ENCODE measurements at places on chromosomes 1 and 21.

DNA sequence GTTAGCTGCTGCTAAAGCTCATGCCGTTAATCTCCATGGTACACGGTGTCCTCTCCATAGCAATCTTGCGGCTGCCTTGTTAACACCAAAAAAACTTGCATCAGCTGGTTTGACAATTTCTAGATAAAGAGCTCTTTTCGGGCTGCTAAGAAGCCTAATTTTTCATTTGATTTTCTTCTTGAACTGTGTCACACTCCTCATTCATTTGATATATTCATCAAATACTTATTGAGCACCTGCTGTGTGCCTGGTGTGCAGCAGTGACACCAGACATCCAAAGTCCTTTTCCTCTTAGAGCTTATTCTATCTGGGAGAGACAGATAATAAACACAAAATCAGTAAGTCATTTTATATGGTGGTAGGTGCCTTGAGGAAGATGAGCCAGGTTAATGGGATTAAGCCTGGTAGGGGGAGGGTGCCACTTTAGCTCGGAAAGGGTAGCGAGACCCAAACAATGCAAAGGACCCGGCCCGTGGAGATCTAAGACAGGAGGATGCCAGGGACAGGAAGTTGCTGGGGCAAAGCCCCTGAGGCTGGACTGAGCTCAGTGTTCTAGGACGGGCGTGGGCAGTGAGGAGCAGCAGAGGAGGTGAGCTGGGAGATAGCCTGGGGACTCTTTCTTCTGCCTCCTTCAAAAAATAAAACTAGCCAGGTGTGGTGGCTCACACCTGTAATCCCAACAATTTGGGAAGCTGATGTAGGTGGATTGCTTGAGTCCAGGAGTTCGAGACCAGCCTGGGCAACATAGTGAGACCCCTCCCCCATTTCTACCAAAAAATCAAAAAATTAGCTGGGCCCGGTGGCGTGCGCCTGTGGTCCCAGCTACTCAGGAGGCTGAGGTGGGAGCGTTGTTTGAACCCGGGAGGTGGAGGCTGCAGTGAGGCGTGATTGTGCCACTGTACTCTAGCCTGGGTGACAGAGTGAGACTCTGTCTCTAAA, 50.7 kb upstream of the LGALS8 start:
- no peak for DNase-seq

GRCh38 chr1:111221633-111222291, 5.8 kb upstream of the CHI3L2 start:
- DNase-seq, result no peak

DNA sequence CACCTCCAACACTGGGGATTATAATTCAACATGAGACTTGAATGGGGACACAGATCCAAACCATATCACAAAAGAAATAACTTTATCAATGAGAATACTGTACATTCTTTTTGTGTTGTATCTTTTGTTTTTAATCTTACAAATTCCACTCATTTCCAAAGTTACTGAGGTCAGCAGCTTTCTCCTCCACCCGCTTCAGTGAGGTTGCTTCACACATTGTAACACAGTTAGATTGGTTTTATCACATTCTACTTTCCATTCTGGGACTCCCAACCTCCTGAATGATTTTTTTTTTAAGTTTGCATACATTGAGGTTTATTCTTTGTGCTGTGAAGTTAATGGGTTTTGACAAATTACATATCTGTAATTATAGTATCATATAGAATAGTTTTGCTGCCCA, 43.8 kb downstream of the DDAH1 start:
- DNase-seq, result no peak

DNA sequence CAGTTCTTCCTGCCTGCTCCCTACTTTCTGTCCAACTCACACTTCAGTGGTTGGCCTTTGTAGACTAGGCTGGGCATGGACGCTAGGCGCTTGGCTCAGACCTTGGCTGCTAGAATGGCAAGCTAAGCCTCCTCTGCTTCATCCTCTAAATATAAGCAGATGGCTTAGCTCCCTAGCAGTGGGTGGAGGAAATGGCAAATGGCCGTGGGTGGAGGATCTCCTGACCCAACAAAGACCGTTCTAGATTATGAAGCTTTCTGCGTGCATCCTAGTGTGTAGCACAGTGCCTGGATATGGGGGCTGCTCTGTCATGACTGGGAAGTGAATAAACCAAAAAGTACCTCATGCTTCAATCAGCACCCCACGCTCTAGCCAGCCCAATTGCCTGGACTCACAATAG, 10.4 kb upstream of the ETV3L start:
- DNase-seq, result no peak

GRCh38 chr1:212355230-212355969, 59.3 kb downstream of the PACC1 start:
- no peak for DNase-seq

GRCh38 chr21:25744854-25745253, 10.1 kb downstream of the GABPA start:
- no peak for DNase-seq

DNA sequence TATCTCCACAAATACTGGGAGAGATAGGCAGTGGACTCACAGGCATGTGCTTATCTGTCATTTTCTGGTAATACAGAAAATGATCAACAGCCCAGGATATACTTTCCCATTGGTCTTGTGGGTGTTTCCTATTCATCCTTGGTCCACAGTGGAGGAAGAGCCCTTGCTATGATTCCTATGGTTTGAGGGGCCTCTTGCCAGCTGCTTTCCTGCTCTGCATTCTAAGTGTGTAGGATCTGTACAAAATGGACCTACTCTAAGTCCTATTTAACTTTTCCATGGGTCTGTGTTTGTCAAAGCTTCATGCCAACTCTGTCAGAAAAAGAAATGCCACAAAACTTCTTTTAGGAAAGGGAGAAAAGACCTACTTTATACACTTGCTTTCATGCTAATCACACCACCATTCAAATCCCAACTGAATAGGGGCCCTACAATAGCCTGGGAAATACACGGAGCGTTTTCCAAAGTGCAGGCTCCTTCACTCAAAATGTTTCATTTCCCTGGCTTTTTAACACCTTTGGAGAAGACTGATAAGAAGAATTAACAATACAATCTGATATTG, 16.4 kb downstream of the PLPP3 start:
- DNase-seq, result no peak

DNA sequence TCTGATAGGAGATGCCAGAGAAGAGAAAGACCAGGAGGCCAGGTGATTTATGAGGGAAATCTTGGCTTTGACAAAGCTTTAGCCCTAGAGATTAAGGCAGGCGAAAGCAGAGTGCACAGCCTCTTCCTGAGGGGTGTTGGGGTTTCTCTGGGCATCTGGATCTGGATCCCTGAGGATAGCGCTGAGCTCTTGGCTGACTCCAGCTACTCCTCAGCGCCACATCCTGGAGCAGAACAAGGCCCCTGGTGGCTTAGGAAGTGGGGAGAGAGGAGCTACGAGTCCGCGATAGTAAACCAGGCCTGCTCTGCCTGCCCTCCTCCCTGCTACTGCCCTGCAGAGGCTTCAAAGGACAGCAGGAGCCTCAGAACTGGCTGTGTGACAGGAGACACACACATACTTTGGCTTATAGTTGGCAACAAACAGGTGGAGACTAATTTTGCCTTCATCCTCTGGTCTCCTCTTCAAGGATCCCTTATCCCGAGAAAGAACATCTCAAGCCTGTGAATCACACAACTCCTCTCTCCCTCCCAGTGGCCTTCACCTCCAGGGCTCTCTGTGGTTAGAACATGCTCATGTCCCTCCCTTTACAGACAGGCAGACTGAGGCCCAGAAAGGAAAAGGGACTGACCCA, 66.9 kb downstream of the TRABD2B start:
- no peak for DNase-seq

DNA sequence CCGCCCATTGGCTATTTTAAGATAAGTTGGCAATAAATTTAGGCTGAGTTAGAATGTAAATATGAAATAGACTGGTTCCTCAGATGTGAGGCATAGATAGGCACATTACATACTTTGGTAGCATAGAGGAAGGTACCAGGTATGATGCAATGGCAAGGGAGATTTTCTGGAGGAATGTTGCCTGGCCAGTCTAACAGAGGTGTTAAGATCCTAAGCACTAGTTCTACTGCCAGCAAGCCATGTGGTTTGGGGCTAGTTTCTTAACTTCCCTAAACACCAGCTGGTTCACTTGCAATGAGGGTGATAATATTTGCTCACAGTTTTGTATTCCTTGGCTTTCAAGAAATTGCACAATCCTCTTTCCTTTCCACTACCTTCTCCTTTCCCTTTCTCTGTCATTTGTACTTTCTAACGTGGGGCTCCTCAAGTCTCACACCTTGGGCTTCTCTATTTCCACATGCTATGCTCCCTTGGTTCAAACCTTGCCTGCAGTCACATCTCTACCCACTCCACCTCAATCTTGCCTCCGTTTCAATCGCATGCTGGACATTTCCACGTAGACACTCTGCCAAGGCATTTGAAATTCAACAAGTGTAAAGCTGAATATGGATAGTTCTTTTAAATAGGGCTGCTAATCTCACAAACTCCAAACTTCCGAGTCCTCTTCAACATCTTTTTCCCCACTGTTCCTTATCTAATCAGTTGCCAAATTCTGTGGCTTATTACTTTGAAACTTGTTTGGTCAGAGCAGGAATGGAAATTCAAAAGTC, 4.7 kb upstream of the CD55 start:
- DNase-seq, result no peak

DNA sequence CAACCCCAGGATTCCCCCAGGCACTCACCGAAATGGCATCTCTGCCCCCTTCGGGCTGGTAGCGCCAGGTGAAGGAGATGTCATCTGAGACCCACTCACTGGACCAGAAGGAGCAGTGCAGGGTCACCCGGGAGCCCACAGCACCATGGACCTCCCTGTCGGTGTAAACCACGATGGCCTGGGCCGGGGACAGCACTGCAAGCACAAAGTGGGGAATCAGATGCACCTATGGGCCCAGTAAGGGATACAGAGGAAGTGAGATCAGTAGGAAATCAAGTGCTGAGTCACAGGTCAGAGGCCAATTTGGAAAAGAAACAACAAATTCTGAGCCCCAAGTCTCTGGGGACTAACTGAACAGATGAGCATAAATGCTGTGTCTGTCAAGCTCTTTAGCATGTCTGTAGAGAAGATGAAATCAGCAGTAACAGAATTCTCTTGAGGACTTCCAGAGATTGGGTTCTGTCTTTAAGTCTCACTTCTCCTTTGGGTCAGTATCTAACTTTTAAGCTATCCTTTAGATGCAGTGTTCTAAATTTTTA, 2.5 kb downstream of the MPZ start:
- no peak for DNase-seq

- no peak for DNase-seq
Measured at GRCh38 chr1:103371234-103371633, 154.3 kb upstream of the RNPC3 start.
